Fibroblast of mammary gland (primary cell): ENCODE measurements at places on chromosomes 1 and 21.

- DNase-seq: peak; percentile 15
Observed at GRCh38 chr1:178818416-178818815, 52.5 kb downstream of the ANGPTL1 start.

- peak; percentile 10 for DNase-seq
Observed at GRCh38 chr1:114094675-114095074, 59.0 kb downstream of the SYT6 start.

- no peak for DNase-seq
Observed at GRCh38 chr1:87549738-87550137, 221.1 kb downstream of the LMO4 start.

DNA sequence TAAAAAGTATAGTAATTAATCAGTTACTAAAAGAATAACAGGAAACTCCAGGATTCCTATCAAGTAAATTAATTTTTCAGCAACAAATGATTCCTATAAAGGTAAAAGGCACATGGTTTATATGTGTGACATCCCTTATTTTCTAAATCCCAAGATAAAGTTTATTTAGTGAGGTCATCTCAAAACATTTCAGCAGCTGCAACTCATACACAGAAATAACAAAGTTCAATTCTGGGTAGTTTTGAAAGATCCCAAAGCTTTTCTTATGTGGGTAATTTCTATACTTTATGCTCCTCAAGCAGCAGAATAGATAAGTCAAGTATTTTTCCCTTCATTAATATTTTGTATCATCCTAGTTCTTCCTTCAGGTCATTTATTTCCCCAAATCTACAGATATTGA is 117.7 kb downstream of the EIF4G3 start:
- no peak for DNase-seq

DNA sequence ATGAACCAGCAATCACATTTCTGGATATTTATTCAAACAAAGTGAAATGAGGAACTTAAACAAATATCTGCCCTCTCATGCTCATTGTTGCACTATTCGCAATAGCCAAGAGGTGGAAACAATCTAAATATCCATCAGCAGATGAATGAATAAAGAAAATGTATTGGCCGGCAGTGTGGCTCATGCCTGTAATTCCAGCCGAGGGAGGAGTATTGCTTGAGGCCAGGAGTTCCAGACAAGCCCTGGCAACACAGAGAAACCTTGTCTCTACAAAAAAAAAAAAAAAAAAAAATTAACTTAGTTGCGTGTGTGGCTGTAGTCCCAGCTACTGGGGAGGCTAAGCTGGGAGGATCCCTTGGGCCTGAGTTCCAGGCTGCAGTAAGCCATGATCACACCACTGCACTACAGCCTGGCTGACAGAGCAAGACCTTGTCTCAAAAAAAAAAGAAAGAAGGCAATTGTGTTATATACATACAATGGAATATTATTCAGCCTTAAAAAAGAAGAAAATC is 191.4 kb downstream of the AKT3 start:
- DNase-seq: no peak

DNA sequence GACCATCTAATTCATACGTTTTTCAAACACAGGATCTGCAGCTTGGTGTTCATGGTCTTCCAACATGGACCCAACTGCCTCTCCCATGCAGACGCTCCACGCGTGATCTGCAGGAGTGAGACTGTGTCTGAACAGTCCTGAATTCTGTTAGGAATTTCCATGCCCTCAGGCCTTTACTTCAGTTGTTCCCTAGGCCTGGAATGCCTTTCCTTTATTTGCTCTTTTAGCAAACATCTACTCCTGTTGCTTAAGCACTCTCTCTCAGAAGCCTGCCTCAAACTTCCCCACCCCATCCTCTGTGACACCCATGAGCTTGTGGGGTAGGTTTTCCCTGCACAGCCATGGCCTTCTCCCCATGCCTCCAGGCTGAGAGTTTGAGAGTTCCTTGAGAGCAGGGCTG is 73.7 kb downstream of the DMRTB1 start:
- no peak for DNase-seq

DNA sequence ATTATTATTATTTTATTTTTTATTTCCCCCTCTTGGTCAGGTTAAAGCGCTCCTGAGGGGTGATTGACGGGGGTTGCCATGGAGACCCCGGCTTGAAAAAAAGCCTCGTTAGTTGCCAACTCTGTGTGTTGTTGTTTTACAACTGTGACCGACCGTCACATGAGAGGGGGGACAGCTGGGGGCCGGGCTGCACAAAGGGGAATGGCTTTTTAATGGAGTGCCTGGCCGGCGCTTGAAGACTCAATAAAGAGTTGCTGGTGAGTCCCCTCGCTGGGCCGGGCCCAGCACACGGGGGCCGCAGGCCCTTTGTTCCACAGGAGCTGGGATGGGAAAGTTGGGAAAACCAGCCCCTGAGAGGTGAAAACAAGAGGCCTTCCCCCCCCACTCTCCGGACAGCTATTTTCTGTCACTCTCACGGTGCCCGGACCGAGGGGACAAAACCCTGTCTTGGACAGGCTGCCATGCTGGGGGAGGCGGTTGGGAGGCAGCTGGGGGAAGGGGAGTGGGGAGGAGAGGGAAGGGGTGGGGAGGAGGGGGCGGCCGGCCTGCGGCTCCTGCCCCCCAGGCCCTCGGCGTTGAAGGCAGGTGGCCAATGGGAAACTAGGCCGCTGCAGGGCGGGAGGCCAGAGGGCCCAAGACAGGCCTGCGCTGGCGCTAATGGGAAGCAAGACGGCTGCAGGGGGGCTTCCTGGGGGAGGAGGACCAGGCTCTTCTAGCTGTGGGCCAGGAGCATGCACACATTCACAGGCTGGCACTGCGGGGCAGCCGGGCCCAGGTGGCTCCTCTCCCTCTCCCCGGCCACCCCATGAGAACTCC is 67.6 kb downstream of the CASZ1 start:
- DNase-seq: no peak

DNA sequence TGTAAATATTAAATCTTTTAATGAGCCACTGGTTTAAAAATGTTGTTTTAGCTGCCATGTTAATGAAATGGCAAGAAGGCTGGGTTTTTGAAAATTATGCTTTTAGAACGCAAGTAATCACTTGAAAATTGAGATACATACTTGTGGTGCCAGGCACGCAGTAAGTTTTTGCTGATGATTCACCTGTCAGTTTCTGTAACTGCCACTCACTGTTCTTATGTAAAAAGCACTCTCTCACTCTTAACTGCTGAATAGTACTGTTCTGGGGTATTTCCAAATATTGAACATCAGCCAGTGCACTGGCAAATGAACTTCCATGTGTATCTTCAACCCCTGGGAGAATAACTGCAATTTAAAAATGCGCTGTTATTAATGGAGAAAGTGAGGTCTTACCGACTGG is 17.9 kb downstream of the LGALS8 start:
- no peak for DNase-seq

GRCh38 chr1:169877800-169878491 is 15.8 kb downstream of the SCYL3 start:
- peak; percentile 78 for DNase-seq

- peak; percentile 54 for DNase-seq
Observed at GRCh38 chr1:47262787-47263413, 30.9 kb upstream of the TAL1 start.

GRCh38 chr1:204633665-204634064 is 51.9 kb downstream of the LRRN2 start:
- peak; percentile 5 for DNase-seq

DNA sequence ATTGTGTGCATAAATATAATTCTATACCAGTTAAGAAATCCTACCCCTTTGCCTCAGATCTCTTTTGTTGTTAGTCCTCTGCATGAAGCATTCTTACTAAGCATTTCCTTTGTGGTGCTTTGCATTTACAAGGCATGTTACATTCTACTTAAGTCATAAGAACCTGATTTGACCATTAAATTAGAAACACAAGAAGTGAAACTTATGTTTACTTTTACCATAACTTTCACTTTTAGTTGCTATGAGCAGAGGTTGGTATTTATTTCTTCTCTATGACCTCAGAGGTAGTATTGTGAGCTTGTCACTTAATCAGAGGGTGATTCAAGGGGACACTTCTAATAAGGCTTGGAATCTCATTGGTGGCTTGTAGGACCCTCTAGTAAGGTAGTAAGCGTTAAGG is 9.0 kb downstream of the FAM20B start:
- DNase-seq: peak; percentile 74

- peak; percentile 89 for DNase-seq
Observed at GRCh38 chr1:43329995-43330751, 7.4 kb upstream of the MPL start.

DNA sequence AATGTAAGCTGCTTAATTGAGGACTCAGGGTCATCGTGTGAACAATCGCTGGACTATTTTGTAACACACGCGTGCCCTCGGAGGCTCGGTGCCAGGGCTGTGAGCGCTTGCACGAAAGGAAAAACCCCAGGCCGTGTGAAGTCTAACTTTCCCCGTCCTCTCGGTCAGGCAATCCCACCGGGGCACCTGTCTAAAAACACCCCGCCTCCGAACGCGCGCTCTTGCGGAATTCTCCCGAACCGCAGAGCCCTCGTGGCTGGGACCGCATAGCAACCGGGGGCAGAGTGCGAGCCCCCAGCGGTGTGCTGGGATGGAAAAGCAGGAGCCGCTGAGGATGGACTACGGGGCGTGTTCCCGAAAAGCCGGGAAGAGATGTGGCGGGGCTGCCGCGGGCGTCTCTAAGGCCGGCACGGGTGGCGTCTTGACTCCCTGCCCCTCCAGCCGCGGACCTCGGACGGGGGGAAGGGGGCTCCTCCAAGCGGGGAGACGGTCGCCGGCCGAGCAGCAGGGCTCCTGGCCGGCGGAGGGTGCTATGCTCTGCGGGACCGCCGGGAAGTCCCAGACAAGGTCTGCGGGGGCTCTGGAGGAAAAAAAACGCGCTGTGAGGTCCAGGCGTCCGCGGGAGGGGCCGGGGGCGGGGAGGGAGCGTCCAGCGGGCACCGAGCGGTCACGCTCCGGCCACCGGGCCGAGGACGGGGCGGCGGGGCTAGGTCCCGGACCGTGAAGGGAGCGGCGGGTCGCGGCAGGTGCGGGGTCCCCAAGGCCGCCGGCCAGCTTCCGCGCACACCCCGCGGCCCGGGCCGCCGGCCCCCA is 936 bp downstream of the ZBTB21 start:
- DNase-seq: peak; percentile 71

DNA sequence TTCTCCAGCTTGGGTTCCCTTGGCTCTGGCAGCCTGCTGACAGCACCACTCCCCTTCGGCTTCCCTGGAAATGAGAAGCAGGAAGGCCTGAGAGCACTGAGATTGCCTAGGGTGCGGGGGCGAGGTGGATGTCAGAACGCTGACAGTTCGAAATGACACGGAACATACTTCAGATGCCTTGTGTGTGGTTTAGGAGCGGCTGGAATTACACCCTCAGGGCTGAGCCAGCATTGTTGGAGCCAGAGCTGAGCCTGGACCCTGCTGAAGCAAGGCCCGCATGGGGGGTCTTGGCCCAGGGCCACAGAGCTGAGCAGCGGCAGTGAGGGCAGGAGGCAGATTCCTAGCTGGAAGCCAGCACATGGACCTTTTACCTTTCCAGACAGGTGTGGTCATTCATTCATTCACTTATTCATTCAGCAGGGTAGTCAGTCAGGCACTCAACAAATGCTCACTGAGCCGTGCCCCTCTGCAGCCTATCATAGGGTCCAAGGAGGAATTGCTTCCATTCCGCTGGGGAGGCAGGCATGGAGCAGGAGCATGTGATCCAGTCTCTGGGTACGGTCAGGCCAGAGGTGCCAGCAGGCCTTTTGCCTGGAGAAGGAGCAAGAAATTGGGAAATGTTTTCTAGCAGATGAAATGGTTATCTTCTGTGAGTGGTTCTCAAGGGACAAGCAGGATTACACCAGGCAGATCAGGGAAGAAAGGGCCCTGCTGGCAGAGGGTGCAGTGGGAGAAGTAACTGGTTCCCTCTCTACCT is 6.6 kb upstream of the FOXE3 start:
- DNase-seq: peak; percentile 57

DNA sequence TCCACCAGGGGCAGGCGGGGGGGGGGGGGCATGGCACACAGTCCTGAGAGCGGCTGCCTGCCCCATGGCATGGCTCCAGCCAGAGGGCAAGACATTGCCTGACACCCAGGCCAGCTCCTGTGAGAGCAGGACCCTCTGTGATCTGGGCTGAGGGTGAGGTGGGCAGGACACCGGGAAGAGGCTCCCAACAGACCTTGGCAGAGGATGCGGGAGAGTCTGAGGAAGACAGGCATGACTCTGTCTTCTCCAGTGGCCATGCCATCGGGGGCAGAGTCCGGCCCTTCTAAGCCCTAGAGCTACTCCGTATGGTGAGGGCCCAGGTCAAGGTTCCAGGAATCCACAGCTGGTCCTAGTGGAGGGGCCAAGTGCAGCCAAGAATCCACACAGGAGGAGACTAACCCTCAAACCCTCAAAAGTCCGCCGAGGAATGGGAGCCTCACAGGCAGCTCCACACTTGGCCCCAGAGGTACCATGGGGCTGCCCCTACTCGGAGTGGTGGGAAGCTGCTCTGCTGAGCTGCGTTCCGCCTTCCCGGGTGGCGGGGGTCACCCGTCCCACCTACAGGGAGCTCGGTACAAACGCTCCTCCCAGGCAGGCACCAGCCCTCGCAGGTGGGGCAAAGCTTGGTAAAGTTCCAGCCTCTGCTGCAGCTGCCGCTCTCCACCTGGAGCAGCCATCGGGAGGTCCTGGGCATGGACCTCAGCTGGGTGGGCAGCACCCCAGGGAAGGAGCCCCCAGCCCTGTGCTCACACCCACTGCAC is 6.5 kb downstream of the ACTRT2 start:
- no peak for DNase-seq

GRCh38 chr1:67201891-67202290 is 35.6 kb downstream of the IL23R start:
- DNase-seq: peak; percentile 3

GRCh38 chr1:51100264-51100880 is 1.7 kb upstream of the C1orf185 start:
- peak; percentile 26 for DNase-seq

GRCh38 chr1:210541680-210542358 is 213.1 kb downstream of the HHAT start:
- DNase-seq: no peak

DNA sequence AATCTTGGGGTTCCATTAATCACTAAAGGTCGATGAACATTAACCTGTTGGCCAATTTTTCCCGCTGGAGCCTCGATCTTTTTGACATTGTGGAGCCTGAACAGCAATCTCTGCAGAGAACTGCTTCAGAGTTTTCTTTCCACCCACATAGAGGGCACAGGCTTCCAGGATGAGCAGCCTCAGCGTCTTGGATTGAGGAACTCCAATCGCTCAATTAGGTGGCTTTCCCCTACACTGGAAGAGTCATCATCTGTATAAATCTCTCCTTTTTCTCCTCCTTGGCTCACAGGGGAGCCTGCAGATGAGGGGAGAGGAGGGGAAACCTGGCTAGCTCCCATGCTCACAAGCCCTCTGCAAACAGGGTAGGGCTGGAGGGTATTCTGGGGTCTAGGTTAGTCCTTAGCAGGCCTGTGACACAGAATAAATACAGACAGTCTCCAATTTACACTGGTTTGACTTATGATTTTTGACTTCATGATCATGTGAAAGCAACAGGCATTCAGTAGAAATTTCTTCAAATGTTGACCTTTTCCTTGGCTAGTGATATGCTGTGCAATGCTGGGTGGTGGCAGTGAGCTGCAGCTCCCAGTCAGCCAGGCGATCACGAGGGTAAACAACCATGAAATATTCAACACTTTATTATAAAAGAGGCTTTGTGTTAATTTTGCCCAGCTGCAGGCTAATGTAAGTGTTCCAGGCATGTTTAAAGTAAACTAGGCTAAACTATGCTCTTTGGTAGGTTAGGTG is 80.8 kb downstream of the PGBD5 start:
- DNase-seq: no peak
